ENCODE measurements at places on chromosomes 3 and 15. TPM values are rescaled to one million over a fixed set of nuclear protein-coding genes. Genes with fewer than 3 reads are reported as not detected.
A peak's percentile ranks its signal among the peaks of the same experiment; 100 is the strongest.

POMGNT2 gene
- 20.2 TPM for total RNA-seq

DNA sequence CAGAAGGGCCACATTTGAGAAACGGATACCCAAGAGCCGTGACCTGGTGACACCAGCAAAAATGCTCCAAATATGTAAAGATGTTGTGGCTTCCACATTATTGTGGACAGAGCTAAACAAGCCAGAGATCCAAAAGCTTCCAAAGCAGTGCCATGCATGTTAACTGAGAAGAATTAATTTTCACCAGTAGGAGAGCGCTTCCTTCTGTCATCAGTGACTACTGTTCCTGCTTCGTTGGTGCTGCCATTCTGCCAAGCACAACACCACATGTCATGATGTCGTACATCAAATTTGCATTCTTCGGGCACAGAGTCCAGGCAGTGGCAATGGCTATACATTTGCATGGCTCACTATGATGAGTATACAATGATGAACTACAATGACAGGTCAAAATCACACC is 19.1 kb upstream of the CHST2 start:
- no peak for DNase-seq

GRCh38 chr3:156920399-156920798 is 94.2 kb downstream of the LEKR1 start:
- no peak for DNase-seq

TM6SF1 gene
- 6.8 TPM for total RNA-seq

- no peak for DNase-seq
Measured at GRCh38 chr15:55669270-55669669, 73.7 kb downstream of the PRTG start.

DNA sequence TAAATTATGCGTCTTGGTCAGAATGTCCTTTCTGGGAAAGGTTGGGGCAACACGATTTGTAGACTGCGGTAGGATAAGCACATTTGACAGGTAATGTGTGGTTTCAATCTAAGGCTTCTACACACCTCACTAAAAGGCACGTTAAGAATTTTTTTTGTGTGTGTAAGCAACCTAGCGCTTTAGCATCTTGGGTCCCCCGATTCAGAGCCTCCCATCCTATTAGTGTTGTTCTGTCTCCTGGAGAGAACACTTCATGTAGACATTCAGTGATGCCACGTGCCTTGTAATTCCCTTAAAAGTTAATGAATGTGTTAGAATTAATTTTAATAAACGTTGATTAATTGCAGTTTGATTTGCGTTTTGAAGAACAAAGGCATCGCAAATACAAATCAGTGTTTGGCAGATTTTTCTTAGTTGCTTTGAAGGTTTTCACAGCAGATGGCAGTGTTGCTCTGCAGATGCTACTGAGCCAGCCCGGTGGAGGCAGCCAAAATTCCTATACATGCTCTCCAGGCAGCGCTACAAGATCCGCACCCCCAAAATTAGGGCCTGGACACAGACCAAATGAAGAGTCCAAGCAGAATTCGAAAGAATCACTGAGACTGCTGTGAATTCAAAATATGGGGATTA is 63.5 kb downstream of the OTOL1 start:
- DNase-seq, result peak; percentile 40

Measured in Right ventricle myocardium superior (tissue), 1 donor.